ENCODE measurements at places on chromosomes 2 and 18.
A peak's percentile ranks its signal among the peaks of the same experiment; 100 is the strongest.

DNA sequence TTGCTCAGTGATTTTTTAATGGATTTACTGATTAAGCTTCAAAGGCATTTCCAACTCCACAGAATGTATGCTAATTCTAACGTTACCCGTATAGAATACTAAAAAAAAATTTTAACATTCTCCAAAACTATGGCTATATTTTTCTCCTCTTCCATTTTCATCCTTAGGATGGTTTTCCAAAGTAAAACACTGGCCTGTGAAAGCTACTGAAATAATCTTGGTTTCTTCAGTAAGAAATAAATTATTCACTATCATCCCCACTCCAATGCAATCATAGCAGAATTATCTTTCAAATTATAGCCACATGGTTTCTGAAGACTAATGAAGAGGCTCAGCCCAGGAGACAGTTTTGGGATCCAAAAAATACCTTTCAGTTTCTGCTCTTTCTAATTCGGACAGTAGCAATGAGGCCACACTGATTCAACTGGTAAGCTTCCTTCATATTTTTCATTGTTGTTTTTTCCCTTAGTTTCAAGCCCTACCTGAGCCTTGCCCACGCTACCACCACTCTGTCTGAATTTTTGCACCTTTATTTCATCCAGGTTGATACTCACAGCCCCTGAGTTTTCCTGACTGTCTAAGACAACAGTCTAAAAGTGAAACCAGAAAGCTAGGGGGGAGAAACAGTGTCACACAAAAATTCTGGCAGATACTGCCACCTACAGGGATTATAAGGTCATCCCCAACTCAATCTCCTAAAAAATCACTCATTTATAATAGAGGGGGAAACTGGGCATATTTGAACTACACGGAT lies 887.9 kb downstream of the NRXN1 start:
- peak; percentile 30 for DNase-seq

DNA sequence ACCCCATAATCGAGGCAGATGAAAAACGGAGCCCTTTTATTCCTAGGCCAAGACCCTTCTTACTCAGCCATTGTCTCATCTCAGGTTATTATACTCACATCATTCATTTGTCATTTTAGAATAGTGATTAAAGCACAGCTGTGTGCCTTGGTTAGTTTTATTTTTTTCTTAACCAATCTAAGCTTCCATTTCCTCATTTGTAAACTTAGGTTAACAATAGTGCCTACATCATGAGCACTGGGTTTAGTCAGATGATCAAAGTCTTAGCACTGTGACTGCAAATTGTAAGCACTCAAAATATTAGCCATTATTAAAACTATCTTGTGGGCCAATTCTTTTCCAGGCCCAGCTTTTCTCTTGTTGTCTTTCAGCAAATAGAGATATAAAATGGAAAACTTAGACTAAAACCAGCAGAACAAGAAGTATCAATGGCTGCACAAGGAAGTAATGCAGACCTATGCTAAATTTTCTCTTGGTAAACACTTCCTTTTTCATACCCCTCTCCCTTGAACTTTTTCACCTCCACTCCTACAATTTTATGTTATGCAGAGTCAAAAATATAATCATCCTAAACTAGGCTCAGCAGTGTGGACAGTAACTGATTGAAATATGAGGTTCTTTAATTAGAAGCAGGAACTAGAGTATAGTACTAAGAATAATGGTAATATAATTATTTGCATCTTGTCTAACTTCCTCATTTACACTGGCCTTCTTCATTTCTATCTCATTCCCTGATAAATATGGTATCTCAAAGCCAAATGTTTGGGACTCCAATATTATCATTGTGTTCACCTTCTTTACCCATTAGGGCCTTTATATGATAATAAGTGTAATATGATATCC lies 21.5 kb upstream of the GALNT3 start:
- DNase-seq: no peak

DNA sequence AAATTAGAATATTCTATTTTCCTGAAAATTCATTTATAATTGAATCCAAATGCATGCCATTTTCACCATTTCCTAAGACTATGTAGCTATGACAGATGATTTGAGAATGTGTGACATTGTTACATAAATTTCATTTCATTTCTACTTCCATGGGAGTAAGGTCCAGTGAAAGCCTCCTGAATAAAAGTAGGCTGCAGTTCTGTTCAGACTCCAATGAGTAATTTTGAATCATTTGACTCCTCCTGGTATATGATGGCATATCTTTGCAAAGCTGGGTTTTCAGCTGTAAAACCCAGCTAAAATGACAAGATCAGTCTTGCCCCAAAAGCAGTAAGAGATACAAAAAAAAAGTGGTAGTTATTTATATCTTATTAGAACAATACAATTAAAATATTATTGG lies 101.0 kb upstream of the DNAJC10 start:
- no peak for DNase-seq

DNA sequence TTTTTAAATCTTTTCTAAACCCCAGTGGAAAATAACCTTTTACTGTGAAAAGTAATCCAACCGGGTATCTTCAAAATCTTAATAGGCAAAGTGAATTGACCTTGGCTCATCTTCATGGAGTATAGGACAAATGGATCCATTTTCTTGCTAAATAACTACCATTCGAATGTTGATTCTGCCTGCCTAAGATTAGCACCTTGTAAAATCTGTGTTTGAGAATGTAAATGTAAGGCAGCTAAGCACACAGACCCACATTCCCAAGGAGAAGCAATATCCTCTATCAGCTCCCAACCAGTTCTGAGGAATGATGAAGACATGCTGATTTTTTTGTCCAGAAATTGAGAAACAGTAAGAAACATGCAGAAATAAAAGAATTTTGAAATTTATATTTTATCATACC lies 509.8 kb upstream of the SMIM21 start:
- DNase-seq: no peak

GRCh38 chr2:204024503-204024902 lies 87.9 kb downstream of the ICOS start:
- DNase-seq: peak; percentile 20

GRCh38 chr2:143123911-143124310 lies 5.3 kb upstream of the ARHGAP15 start:
- DNase-seq: no peak

DNA sequence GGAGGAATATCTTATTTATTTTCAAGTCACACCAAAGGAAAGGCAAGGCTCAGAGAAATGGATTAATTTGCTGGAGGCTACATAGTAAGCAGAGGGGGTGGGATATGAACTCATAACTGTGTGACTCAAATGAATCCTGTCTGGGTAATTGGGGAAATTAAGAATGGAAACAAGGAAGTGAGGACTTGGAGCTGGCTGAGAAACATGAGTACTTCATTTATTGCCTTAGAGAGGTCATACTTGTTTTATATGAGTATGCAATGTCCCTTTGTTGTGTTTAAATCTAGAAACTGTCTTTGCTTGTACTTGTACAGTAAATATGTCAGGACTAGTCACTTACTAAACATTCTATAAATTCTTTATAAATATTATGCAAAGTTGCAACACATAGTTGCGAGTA lies 2166.7 kb upstream of the PIK3C3 start:
- no peak for DNase-seq

DNA sequence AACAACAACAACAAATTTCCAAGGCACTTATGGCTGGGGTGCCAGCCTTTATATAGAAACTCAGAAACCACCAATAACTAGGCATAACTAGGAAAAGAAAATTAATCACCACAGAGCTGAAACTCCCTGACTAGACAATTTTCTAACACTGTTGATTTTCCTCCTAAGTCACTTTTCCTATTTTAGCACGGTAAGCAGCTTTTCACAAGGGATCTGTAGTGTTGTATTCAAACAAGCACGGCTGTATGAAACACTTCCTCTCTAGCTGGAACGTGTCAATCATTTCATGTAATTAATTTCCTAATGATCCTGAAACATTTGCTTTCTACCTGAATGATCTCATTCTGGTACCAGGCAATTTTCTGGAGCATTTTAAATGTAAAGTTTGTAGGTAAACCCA lies 645.0 kb downstream of the IRS1 start:
- DNase-seq: no peak

- DNase-seq: no peak
Observed at GRCh38 chr2:221399183-221399582, 172.9 kb downstream of the EPHA4 start.

DNA sequence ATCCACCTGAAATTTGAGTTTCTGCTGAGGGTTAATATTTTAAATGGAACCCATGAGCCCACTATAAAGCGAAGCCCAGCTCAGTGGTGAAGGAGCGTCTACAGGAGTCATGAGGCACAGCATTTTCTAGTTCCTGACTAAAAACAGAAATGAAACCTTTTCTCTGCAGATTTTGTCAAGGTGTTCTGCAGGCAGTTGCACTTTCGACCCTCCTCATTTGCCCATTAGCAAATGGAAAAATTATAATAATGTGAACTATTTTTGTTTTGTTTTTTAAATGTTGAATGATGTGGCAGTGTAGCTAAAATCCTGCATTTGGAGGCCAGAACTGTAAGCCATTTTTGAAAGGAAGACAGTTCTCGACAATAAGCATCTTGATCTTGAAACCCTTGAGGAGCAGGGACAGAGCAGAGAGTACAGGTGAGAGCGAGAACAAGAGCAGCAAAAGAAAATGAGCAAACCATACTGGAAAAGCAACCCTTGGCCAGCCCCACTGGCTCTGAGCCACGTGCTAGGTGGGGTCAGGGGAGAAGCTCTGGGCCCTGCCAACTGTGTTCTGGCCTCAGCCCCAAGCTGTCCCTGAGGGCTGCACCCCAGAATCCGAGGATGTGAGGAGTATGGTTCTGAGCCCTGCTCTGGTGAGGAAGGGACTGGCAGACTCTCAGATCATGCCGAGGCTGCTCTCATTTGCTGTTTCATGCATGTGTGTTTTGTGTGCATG lies 26.4 kb upstream of the COPS8 start:
- DNase-seq: no peak

DNA sequence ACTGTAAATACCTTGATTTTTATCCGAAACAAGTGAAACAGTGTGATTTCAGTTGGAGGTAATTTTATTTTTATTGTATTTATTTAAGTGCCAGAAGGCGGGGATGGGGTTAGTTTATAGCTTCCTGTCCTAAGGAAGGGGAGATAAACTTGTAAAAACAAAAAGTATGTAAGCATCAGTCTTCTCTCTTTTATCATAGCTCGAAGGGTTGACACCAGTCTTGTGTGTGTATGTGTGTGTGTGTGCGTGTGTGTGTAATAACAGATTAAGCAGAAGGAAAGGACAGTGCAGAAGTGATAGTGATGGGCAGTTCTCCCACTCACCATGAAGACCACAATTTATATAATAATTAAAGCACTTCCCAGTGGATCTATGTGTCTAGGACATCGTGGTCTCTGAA lies 793.3 kb downstream of the PLCL1 start:
- no peak for DNase-seq

DNA sequence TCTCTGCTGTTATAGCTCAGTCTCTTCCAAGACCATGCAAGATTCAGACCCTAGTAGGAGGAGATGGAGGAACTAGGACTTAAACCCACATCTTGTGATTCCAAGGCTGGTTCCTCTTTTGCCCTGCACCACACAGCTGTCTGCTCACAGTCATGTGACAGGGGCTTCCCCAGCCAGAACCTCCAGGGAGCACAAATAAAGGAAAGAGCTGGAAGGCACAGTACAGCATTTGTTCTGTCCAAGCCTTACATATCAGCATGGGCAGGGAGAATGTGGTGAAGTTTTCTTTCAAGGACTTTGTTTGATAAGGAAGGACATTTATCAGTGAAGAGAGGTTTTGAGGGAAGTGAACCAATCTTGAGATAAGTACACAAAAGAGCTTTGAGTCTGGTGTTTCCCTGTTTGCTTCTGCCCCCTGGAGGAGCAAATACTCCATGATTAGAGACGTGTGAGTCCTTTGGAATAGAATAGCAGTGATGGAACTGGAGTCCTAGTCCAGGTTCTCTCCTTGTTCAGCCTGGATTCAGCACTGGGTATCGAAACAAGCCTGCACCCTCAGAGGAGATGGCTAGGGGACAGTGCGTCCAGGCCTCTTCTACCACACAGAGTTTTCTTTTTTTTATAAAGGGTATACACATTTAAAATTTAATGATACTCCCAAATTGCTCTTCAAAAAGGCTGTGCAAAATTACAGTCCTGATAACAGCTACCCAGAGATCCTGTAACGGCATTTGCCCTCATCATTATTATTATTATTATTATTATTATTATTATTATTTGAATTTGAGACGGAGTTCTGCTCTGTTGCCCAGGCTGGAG lies 24.6 kb upstream of the CASP10 start:
- peak; percentile 78 for DNase-seq

DNA sequence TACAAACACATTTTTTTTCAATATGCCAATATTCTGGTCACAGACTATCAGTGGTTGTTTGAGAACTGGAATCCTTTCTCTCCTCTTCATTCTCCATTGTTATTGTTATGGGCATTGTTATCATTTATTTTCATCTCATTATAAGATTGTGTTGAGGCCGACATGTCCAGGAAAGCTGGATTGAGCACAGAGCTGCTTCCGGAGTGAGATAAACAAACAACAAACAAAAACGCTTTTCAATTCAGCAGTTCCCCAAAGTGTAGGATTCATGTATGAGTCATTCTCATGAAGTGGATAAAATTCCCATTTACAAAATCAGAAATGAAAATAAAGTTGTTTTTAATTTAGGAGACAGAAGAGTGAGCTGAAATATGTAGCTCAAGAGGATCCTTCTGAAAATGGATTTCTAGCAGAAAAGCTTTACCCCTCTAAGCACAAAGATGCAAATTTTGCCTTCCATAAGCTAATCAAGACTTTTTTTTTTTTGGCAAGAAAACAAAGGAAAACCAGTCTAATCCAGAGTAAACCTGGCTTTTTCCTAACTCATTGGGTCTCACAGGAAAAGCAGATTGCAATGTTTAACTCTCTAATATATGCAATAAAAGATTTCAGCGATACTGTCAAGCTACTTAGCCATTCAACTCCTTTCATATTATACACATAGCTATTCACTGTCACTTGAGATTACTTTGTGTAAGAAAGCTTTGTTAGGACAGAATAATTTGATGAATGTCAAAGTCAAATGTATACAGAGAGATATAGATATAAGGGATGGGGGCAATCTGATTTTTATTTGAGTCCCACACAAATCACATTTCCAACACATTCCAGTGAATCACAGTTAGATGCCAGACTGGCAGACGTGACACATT lies 1441.7 kb upstream of the CELF4 start:
- DNase-seq: no peak

DNA sequence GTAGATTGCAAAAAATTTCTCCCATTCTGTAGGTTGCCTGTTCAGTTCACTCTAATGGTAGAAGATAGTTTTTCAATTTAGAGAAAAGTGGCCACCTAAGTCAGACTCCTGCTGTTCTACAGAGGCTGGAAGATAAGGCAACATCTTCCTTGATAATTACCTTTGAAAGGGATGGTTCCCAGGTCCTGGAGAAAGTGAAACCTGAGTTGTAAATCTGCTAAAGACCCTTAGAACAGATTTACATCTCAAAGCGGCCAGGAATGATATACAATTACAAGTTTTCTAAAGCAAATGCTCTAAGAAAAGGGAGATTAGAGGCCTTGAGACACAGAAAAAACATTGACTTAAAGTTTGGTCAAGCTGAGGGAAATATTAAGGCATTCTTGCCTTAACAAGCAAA lies 1350.2 kb upstream of the FAM98A start:
- no peak for DNase-seq

GRCh38 chr2:58562276-58562675 lies 321.2 kb upstream of the FANCL start:
- DNase-seq: no peak

Data from Jurkat, Clone E6-1 (cell line).